ENCODE measurements at places on chromosomes 2 and 18.

- DNase-seq = no peak
These were observed 480.3 kb downstream of the MEIS1 start for GRCh38 chr2:66915237-66915636.

DNA sequence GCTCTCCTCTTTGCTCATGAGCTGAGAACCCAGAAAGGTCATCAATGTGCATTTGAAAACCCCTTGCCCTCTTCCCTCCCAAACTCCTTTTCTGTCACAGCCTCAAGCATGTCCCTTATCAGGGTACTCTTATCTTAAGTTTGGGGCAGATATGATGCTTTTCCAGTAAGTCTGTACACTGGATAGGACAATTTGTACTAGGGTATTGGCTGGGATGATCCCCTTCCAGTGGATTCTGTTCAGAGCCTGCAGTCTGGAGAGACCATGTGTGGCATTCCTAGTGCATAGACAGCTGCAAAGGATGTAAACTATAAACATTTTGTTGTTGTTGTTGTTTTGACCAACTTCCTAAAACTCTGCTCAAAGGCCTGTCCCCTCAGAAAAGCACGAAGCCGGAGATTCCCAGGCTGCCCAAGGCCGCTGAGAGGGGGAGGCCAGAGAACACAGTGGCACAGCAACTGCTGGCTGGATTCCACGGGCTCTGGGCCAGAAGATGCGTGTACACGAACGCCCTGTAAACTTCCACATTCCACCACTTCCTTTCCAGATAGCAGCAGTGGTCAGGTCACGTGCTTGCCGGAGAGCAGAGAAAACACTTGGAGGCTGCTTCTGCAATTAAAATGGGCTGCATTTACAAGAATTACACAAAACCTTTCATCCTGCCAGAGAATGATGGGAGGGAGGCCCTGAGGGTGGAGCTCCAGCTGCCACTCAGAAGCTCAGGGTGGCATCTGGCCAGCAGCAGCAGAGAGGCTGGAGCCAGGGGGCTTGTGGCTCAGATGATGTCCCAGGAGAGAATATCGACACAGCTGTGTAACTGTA lies 42.1 kb downstream of the BMP10 start:
- DNase-seq = peak; percentile 93

GRCh38 chr2:88696611-88697010 lies 5.1 kb downstream of the RPIA start:
- DNase-seq = no peak

GRCh38 chr2:136342138-136342537 lies 224.2 kb upstream of the CXCR4 start:
- DNase-seq = peak; percentile 62

- DNase-seq = no peak
These were observed 13.7 kb upstream of the LRRFIP1 start for GRCh38 chr2:237613679-237614078.

DNA sequence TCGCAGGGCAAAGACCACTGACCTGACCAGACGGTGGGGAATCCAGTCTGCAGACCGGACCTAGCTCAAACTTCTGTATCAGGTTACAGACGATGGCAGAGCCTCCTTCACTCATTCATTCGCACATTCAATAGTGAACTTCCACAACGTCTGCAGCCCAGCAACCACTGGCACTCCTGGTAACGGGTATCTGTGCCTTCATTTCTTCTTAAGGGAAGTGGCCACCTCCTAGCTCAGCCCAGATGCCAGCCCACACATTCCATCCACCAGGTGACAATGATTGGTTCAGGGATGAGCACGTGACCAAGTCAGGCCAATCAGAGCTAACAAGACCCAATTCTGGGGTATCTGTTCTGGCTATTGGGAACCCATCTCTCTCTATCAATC lies 15.9 kb upstream of the ARMC9 start:
- DNase-seq = no peak

- DNase-seq = no peak
These were observed 26.8 kb downstream of the RUFY4 start for GRCh38 chr2:218095853-218096252.

DNA sequence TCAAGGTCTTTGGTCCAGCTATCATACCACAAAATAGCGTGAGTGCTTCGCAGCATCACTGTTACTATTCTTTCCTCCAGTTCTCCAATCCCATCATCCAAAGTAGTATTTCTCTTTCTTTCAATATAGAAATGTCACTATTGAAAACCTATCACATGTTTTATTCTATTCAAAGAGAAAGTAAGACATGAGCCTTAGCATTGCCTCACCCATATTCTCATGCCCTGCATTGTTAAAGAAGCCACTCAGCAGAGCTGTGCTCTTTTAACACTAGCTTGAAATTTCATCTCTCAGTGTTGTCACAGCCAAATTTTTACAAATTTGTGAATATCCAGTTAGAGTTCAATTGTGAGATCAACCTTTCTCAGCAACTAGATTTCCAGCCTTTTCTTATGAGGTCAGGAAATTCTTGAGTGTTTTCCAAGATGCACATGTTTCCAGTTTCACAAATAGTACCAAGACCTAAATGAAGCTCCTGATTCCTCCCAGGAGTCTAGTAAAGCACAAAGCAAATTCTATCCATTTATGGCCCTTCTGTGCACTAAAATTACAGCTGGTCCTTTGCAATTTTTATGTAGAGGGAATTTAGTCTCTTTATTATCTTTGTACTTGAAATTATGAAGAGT lies 343.7 kb downstream of the SPAG16 start:
- no peak for DNase-seq

- DNase-seq = no peak
These were observed 41.5 kb downstream of the ANTXR1 start for GRCh38 chr2:69054431-69054830.

DNA sequence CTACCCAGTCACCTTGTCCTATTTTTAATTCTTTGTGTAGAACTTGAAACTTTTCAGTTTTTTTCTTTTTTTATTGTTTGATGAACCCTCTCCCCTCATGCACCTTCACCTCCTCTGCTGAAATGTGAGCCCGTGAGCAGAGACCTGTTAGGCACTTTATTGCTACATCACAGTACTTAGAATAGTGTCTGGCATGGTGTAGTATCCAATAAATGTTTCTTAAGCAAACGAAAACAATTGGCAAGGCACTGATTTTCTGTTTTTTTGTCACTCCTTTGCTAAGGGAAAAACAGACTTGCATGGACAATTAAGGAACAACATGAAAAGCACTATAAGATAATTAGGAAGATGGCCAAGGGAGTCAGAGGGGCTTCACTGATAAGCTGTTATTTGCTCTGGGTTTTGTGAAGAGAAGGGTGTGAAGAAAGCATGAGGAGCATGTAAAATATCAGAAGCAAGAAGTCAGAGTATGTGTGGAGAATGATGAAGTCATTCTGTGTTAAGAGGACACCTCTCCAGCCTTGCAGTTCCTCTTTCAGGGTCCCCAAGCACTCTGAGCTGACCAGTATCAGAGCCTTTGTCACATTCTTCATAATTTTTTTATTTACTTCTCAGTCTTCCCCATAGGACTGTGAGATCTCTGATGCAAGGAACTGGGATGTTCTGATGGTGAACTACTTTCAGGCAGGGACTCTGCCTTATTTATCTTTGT lies 99.7 kb upstream of the CAVIN2 start:
- no peak for DNase-seq

DNA sequence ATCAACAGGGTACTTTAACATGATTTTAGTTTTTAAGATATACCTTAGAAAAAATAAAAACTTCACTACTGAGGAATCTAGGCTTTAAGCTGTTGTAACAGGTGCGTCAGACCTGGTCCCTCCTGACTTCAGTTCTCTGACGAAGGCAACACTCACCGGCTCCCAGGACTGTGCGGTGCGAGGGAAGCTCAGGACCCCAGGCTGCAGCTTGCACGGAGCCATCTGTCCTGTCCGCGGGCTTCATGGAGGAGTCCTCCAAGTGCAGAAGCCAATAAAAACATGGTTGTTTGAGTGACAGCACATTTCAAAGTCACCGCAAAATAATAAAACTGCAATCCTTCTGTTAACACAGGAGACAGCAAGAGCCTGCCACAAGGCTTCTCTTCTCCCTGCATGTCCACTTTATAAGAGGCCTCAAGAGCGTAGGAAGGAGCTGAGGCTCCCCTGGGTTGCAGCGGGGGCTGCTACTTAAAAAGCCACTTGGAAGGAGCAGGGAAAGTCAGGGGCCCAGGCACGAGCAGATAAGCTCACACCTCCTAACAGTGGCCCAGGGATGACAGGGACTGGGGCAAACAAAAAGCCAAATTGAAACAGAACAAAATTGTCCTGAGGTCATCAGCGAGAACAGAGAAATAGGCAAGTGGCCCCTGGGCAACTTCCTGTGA lies 4.6 kb downstream of the HJURP start:
- DNase-seq = no peak

GRCh38 chr2:188291617-188292347 lies at the start of gene GULP1:
GULP1 (plus strand) TSS chr2:188291874; CDS start chr2:188477703, 185,829 bp downstream.
- peak; percentile 88 for DNase-seq

GRCh38 chr2:231581328-231581727 lies 11.3 kb upstream of the TEX44 start:
- no peak for DNase-seq

DNA sequence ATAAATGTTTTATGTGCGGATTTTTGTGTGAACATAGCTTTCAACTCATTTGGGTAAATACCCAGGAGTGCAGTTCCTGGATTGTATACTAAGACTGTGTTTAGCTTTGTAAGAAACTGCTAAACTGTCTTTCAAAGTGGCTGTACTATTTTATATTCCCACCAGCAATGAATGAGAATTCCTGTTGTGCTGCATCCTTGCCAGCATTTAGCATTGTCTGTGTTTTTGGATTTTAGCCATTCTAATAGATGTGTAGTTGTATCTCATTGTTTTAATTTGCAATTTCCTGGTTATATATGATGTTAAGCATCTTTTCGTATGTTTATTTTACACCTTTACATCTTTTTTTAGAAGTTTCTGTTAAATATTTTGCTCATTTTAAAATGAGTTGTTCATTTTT lies 24.2 kb downstream of the VRK2 start:
- DNase-seq = no peak

DNA sequence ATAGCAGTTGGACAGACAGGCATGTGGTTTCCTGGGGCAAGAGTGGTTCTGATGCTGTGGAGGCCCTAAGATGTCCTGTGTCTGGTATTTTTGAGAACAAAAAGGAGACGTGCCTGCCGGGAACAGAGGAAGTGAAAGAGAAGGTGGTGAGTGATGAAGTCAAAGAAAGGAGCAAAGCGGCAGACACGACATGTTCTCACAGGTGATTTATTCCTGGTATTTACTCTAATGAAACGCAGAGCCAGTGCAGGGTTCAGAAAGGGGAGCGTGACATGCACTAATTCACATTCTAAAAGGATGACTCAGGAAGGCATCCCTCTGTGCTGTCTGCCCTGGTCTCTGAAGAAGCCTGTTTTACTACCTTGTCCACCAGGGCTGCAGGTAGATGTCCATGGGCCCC lies 211.0 kb downstream of the KCNE4 start:
- DNase-seq = no peak

DNA sequence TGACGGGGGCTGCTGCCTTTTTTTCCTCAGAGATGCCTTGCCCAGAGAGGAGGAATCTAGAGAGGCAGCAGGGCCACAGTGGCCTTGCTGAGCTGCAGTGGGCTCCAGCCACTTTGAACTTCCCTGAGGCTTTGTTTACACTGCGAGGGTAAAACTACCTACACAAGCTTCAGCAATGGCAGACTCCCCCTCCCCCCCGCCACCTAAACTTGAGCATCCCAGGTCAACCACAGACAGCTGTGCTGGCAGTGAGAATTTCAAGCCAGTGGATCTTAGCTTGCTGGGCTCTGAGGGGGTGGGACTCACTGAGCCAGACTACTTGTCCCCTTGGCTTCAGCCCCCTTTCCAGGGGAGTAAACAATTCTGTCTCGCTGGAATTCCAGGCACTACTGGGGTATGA lies 11.8 kb downstream of the SYT4 start:
- no peak for DNase-seq

DNA sequence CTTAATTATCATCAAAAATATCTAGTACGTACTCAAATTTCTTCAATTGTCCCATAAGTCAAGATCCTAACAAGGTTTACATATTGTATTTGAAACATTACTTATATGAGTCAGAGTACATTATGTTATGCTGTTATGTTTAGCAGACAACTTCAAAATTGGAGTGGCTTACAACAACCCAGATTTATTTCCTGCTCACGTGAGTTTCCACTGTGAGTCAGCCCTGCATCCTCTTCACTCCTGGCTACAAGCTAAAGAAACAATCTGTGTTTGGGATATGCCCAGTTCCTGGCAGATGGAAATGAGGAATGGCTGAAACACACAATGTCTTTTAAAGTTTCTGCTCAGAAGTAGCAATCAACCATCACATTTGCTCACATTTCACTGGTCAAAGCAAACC lies 31.5 kb upstream of the TANC1 start:
- DNase-seq = no peak

DNA sequence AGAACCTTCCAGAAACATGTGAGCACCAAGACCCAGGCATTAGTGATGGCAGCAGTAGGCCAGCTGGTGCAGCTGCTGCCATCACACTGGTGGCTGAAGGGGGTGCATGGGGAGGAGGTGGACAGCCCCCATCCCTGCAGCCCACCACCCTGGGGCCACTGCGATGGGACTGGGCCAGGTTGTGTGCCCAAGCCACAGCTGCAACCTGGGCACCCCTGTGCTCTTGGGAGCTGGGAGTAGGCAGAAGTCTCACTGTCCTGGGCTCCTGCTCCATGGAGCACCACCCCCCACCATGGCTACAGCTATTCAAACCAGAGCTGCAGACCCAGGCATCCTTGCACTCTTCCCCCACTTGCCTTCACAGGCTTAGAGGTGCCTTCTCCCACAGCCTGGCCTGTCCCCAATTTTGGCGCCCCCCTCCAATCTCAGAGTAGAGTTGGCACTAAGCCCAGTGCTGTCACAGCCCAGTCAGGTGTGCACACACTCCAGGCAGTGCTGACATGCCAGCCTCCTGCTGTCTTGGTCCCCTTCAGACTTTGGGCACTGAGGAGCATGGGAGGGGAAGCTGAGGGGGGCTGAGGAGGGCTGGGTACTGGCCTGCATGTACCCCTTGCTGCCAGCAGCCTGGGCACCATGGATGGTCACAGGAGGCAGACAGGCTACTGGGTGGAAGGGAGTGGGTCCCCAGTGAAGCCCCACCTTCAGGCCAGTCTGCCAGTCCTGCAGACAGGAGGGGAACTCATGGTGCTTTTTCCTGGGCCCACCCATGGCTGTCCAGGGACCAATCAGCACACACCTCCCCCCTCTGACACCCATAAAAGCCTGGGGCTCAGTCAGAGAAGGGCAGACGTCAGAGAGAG lies 67.1 kb downstream of the CYP26B1 start:
- no peak for DNase-seq

DNA sequence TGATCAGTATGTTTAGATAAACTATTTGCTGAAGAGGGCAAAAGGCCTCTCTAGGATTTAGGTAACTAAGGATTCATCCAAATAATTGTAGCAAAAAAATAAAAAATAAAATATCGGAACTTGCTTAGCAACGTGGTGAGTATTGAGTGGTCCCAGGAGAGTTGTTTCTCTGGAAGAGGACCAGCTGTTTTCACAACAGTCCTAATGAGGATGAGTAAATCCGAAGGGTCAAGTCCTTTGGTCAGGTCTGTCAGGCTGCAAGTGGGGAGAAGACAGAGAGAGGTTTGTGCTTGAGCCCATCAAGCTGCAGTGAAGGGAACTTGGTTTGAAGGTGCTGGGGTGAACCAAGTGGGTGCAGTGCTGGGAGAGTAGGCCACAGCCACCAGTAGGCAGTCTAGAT lies 539.2 kb downstream of the SLC4A3 start:
- no peak for DNase-seq

- DNase-seq = no peak
These were observed 31.8 kb downstream of the SERPINB5 start for GRCh38 chr18:63508596-63508995.

- DNase-seq = no peak
These were observed 128.9 kb upstream of the ASB18 start for GRCh38 chr2:236393101-236393500.

- DNase-seq = no peak
These were observed 25.9 kb downstream of the STPG4 start for GRCh38 chr2:47129191-47129706.
